ENCODE measurements at places on chromosomes 2 and 18.
A peak's percentile ranks its signal among the peaks of the same experiment; 100 is the strongest.

GRCh38 chr2:7736646-7737305 is 819.6 kb downstream of the RNF144A start:
- DNase-seq, result peak; percentile 75

- DNase-seq, result peak; percentile 35
These were observed 564 bp downstream of the LPIN2 start for GRCh38 chr18:3012136-3013023.

- DNase-seq, result no peak
These were observed 104.3 kb upstream of the CNGA3 start for GRCh38 chr2:98242003-98242402.

DNA sequence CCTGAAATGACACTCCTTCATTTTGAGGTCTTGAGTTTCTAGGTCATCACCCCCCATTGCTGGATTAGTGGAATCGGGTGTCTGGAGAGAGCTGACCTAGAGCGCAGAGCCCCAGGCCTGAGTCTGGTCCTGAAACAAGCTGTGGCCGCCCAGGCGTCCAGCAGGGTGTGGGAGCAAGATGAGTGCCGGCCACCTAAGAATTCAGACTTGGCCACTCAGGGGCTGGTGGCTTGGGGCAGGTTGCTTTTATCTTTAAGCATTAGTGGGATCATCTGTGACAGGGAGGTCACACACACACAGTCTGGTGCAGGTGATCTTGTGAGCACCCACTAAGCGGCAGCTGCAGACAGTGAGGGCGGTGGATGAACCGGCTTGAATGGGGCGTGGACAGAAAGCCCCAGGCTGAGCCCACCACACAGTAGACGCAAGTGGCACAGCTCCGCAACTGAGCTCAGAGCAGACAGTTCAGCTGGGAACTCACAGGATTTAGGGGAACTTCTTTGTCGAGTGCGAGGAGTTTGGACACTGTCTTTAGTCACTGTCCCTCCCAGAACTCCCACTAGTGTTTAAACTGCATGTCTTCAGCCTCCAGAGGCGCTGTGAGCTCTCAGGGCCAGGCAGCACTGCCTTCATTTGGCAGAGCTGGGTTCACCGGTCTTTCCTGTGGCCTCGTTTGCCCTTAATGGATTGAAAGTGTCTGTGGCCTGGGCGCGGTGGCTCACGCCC is 21.5 kb downstream of the ITGB1BP1 start:
- no peak for DNase-seq

DNA sequence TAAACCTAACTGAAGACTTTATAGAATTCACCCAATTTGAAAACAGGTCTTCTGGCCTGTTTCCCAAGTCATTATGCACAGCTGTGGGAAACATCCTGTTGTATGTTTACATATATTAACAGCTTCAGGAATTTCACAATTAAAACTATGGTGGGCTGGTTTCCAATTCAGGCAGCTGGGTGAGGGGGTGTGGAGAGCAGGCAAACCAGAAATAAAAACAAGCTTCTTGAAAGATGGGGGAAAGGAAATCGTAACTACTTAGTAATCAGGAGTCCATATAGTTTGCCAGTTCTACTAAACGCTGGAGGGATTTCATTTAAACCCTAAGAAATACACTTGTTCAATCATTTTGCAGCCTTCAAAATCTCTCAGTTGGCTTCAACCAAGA is 22.8 kb downstream of the ATP8B1 start:
- peak; percentile 51 for DNase-seq

DNA sequence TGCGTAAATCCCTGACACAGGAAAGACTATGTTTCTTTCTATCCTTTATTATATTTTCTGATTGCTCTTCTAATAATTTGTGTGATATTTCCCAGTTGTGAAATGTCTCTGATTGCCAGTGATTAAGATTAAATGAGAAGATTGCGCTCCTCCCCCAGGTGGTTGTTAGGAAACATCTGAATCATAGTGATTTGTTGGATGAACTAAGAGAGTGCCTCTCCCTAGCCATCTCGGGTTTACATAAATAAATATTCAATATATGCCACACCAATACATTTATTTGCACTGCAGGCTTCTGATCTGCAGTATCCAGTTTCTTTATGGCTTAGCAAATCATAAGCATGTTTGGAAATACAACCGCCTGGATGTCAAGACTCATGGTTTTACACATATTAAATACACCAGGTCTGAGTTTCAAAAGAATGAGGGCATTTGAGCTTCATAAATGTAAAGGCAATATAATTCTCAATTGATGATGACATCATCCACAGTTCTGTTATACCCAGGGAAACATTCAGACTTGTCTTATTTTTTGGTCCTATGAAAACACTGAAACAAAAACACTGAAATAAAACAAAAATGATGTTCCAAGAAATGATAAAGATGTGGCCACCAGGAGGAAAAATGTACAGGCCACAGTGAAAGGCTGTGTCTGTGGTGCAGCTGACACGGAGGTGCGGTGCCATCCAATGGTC is 826.7 kb upstream of the ACVR2A start:
- DNase-seq, result no peak

GRCh38 chr18:35241448-35241804 is 592 bp downstream of the ZNF397 start:
- no peak for DNase-seq

DNA sequence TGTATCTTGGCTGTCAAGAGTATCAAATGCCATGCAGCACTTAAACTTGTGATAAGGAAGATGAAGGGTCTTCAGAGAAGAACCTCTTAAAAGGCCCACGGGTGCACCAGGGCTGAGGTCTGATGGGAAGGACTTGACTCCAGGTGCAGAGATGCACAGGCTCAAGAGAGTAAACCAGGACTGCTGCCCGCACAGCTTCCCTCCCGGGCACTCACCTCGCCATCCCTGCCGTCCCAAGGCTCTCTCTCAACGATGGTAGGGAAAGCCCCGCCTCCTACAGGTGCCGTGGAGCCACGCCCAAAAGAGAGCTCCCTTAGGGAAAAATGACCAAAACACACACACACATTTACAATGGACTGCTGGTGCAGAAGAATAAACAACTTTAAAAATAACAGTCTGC is 27.9 kb downstream of the PDIA6 start:
- no peak for DNase-seq

DNA sequence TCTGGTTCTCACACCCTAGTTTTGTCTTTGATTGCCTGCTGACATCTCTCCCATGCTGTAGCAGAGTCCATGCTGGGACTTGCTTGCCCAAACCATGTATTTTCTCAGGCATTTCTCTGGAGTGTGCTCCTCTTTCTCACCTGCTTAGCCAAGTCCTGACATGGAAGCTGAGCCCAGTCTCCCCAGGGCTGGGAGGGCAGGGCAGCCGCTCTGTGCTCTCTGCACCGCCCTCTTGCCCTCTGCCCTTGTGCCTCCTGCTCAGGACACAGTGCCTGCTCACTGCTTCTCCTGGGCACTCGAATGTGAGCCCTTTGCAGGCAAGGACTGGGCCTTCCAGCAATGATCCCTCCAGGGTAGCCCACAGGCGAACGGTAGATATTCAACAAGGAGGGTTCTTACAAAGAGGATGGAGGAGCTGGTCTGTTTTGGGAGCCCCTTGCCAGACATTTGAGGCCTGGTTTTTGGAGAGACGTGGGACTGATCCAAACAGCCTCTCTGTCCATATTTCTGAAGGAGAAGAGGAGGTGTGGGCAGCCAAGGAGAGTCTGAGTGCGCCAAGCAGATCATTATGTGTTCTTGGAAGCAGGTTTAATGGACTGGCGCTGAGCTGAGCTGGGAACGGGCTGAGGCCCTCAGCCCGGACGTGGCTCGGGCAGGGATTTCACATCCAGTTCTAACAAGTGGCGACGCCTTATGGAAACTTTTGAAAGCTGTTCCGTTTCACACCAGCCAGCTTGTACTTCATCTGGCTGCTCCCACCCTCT is 4.0 kb downstream of the SLC14A2 start:
- no peak for DNase-seq

GRCh38 chr2:88181511-88181910 is 11.4 kb downstream of the THNSL2 start:
- peak; percentile 88 for DNase-seq

DNA sequence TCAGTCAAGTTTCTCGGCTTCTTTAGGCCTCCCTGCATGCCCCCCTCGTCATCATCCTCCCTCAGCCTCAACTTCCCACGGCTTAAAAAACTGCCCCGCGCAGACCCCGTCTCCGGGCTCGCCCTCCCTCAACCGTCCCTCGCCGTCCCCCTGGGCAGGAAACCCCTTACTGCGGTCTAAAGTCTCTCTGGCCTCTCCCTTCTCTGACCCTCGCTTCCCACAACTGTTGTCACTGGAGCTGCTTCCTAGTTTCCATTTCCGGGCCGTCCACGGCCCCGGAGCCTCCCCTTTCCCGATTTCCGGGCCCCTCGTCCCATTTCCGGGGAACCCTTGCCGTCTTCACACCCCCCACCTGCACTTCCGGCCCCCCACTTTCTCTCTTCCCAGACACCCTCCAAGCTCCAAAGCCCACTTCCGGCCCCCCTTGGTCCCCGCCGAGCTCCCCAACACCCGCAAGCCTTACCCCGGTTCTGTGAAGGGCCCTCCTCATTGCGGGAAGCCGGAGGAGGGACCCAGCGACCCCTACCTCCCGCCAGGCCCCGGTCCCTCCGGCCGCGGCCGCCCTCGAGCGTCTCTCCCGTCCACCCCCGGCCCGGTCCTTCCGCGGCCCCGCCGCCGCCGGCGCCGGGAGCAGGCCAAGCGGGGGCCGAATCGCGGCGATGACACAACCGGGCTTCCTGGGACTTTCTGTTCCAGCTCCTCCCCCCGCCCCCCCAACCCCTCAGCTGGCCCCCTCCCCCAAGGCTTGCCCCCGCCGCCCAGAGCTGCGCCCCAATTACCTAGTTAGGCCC is 513 bp downstream of the TRIP12 start:
- DNase-seq, result peak; percentile 67

DNA sequence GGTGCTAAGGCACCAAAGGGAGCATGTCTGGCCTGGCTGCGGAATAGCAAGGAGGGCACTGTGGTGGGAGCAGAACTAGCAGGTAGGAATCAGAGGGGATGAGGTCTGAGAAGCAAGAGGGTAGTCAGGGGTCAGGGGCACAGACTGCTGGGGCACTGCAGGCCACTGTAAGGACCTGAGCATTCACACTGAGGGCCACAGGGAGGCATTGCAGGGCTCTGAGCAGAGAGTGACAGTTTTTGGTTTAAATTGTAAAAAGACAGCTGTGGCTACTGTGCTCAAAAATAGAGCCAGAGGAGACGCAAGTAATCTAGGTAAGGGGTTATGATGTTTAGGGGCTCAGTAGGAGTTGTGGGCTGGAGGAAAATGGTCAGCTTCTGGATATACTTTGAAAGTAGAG is 41.5 kb downstream of the ARHGAP25 start:
- no peak for DNase-seq

- DNase-seq, result no peak
These were observed 3.8 kb downstream of the KCNJ13 start for GRCh38 chr2:232772531-232772930.

- DNase-seq, result no peak
These were observed 3.8 kb downstream of the CATIP start for GRCh38 chr2:218360453-218360852.

- DNase-seq, result no peak
These were observed 200.5 kb downstream of the HRH4 start for GRCh38 chr18:24660956-24661355.

GRCh38 chr2:151024696-151025251 is 236.9 kb downstream of the RBM43 start:
- no peak for DNase-seq

DNA sequence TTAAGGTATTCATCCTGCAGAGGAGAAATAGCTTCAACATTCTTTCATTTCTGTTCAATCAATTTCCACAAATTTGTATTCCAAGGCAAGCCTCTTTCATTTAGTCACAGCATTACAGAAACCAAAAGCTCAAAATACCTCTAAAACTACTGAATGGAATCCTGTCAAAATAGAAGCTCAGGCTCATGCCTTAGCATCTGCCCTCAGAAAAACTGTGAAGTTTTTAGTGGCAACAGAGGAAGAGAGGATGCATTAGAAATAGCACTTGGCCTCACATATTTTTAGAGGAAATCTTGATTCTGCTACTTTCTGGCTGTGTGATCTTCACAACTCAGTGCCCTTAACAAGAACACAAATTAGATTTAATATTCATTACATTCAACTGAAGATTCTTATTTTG is 69.1 kb upstream of the GALNT13 start:
- DNase-seq, result no peak

GRCh38 chr2:206190689-206191088 is 31.0 kb downstream of the EEF1B2 start:
- no peak for DNase-seq

DNA sequence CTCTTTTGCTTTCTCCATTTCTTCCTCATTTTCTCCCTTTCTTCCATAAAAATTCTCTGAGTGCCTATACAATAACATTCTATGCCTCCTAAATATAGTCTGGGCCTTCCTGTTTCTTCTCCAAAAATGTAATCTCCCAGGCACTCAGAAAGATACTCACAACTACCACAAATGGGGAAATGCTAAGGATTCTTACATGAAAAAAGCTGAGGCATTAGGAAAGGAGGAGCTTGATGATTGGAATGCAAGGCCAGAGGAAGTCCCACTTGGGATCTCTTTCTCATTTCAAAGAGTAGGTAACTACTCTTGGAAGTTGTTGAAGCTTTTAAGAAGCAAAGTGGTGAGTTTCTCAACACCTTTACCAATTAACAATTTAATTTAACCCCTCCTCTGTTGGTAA is 3.4 kb downstream of the VSNL1 start:
- DNase-seq, result peak; percentile 82

DNA sequence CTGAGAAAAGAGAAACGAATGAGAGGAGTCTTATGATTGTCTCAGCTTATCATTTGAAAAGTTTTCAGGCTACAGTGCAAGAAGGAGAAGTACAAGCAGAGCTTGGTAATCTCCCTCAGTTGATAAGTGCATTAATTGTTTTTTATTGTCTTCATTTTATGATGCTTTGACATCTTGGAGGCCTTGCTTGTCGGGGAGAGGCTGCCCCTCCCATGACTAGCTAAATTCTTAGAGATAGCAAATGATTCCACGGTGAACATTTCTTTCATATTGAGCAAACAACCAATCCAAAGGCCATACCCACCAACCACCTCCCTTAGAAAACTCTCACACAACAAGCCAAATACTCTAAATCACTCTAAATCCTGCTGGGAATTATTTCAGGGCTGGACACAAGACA is 39.8 kb downstream of the GDF7 start:
- DNase-seq, result no peak

DNA sequence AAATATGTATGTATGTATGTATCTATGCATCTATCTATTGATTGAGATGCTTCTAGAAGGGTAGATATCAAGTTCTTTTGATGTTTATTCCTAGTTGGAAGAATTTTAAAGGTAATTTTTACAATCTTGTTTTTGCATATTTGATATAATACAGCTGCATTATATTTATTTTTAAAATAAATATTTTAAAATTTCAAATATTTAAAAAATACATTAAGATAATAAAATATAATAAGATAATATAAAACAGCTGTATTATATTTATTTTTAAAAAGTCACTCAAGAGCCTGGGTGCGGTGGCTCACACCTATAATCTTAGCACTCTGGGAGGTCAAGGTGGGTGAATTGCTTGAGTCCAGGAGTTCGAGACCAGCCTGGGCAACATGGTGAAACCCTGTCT is 92.5 kb downstream of the LIPG start:
- DNase-seq, result no peak

- DNase-seq, result peak; percentile 29
These were observed 166.6 kb upstream of the SETBP1 start for GRCh38 chr18:44514106-44514505.

- no peak for DNase-seq
These were observed 118.5 kb downstream of the GALNT3 start for GRCh38 chr2:165675551-165675968.

- no peak for DNase-seq
These were observed 27.4 kb downstream of the ADAM17 start for GRCh38 chr2:9527995-9528787.

- no peak for DNase-seq
These were observed 30.1 kb upstream of the GMPPA start for GRCh38 chr2:219468410-219469185.

Data from fibroblast of skin of right biceps (primary cell).